ENCODE measurements at places on chromosomes 4 and X.

GRCh38 chr4:103030791-103031190 is 11.3 kb upstream of the SLC9B1 start:
- DNase-seq, result no peak

GRCh38 chrX:133908223-133908955 is 77.0 kb downstream of the GPC3 start:
- DNase-seq, result no peak

DNA sequence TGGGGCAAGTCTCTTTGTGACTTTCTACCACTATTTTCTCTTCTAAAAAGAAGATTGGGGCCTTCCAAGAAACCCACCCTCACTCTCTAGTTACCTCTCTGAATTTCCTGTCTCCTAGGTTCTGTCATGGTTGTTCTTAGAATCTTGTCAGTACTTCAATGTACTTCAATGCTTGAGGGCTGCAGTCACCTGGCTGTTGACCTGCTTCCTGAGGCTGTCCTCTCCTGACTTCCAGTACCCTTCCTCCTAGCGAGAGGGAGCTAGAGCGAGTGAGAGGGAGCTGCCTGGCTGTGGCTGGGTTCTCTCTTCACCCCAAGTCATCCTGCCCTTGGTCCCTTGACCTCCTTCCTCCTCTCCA is 17.7 kb downstream of the CD99L2 start:
- DNase-seq, result no peak

GRCh38 chr4:173835903-173836302 is 305.9 kb upstream of the HAND2 start:
- no peak for DNase-seq

DNA sequence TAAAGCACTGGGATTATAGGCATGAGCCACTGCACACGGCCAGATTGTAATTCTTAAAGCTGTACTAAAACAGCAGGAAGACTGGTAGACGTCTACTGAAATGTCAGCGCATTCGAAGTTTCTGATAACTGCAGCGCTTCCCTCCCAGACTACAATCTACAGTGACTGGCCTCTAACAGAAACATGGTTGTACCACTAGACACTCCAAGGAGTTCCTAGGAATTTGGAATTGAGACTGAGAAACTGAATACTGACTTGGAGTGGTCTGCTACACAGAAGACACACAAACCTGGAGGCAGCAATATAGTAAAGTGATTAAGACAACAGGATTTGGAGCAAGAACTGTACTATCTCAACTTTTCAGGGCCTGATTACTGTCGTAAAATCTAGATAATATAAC is 937 bp downstream of the HELQ start:
- no peak for DNase-seq

- DNase-seq, result no peak
These were observed 191.6 kb upstream of the LDB2 start for GRCh38 chr4:17090063-17090462.

DNA sequence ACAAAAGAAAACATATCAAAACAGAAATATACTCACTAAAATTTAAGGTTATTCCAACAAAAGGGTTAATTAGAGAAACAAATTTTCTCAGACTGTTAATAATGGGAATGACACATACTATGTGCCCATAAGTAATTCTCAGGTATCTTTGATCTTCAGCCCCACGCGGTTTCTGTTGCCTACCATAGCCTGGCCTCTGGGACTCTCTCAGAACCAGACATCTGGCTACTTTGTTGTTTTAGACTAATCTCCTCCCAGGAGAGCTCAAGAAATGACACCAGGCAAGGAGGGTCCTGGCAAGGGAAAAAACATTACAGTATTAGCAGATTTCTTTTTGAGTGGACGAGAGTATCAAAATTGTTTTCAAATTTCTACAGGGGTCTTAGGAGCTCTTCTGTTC is 43.7 kb downstream of the SLC10A7 start:
- no peak for DNase-seq

GRCh38 chr4:88335092-88335665 is 43.5 kb upstream of the HERC6 start:
- no peak for DNase-seq

DNA sequence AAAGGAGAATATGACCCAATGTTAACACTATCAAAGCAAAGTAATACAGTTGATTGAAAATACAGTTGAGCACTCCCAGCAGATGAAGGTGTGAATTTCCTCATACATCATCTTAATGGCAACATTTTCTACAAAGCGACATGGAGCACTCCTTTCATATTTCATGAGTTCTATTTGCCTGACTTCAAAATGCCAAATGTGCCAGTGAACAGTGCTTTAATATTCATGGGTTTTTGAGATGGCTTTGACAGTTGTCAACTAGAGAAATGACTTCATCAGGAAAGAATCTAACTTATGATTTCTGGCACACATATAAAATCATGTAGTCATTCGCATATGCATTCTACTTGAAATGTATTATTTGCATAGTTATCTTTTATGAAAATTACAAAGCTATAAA is 222.4 kb downstream of the GALNTL6 start:
- no peak for DNase-seq

DNA sequence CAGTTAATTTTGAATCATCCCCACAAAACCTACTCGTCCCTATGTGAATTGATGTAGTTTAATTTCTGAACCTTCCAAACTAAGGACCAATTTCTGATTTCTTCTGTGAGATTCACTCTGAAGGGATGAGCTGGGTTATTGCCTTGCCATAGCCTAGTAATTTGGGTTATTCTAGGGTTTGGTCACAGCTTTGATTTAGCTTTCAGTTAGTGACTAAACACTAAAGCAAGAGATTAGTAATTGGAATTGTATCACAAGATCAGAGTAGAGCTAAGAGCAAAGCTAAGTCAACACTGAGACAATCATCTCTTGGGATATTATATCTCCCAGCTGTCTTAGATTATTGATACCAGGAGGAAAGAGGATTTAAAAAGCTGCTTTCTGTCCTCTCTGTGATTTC is 588.0 kb downstream of the CCSER1 start:
- DNase-seq, result no peak

GRCh38 chr4:164138521-164138920 is 615.4 kb upstream of the SMIM31 start:
- DNase-seq, result no peak

GRCh38 chr4:88690355-88690754 is 7.3 kb downstream of the NAP1L5 start:
- DNase-seq, result no peak

DNA sequence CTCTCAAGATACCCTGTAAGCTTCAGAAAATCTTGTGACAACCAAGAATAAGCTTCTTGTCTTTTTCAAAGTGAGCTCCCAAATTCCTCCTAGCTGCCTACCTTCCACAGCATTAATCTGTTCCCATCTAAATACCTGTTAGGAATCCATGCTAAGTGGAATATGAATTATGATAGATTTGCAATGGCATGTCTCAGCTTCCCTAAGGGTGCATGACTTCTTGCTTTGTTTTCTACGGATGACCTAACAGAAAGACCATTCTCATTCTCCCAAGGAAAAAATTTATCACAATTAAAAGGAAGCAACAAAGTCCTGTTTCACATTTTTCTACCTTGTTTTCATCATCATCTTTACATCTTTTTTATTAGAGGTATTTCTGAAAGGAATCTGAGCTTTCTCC is 532.7 kb downstream of the GRXCR1 start:
- no peak for DNase-seq

- no peak for DNase-seq
These were observed 10.2 kb upstream of the STK32B start for GRCh38 chr4:5040856-5041620.

GRCh38 chr4:126306152-126306869 is 991.6 kb downstream of the FAT4 start:
- no peak for DNase-seq

- DNase-seq, result no peak
These were observed 58.7 kb upstream of the ADAMTS3 start for GRCh38 chr4:72627723-72628122.

DNA sequence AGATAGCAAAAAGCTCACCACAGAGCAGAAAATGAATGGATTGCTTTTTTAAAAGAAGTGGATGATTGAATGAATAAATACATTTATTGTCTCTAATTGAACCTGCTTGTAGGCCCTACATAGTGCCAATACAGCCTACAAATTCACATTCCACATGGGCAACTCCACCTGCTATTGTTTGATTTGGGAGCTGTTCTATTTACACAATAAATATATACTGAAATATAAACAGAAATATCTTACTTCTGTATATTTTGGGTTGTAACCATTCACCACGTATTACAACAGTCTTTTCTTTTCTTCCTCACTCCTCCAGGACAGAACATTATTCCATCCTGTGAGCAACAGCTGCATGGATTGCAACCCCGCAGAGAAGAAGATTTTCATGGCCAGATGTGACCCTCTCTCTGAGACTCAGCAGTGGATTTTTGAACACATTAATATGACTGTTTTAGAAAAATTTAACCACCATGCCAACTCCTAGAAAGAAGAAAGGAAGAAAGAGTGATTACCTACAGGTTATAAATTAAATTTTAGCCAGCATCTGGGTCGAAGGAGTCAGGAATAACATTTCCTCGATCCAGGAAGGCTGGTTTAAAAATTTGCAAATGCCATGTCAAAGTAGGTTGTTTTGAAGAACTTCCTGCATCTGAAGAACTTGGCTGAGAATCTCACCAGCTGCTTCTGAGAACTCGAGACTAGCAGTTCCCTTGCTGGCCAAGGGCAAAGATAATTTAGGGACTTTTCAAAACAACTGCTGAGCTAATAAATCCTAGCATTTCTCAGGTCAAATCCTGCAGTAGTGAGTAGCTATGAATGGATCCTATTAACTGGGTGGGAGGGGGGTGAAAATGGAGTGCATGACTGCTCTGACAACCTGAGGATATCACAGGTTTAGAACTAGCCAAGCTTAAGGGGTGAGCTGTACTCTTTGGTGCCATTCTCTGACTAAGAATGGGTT is 128.7 kb upstream of the GALNT7 start:
- DNase-seq, result no peak

DNA sequence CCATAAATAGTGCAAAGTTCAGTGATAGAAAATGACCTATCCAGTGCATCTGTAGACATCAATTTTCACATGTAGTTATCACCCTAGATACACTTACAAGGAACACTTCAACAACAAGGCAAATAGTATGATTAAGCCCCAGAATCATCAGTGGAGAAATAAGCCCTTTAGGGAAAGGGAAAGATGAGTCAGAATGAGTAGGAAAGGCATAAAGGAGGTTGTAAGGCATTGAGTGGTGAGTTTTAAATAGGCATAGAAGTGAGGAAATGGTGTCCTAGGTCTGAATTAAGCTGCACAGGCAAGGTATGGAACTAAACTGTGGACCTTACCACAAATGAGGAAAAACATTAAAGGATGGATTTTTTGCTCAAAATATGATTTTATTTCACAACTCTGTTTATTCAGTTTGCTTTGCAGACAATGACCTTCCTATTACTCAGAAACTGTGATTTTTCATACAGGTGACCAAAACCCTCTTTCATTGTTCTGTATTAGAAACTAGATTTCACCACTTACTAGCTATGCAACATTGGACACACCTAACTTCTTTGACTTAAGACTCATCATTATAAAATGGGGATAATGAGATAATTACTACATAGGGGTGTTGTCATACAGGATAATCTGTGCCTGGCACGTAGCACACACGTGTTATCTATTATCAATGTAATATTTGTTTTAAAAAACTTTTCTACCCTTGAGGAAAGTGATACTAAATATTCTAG is 57.0 kb upstream of the MAP9 start:
- DNase-seq, result no peak

DNA sequence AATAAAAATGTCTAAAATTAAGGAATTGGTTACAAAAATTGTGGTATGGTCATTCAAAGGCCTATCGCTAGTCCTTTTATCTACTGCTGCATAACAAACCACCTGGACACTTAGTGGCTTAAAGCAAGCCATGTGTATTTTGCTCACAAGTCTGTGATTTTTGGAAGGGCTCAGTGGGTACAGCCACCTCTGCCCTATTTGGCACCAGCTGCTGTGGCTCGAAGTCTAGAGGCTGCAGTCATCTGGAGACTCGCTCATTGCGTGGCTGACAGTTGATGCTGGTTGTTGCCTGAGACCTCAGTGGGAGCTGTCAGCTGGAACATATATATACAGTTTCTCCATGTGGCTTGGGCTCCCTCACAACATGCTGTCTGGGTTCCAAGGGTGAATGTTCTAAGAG is 60.8 kb upstream of the MID1 start:
- DNase-seq, result no peak

GRCh38 chr4:15375667-15376066 is 52.2 kb upstream of the C1QTNF7 start:
- DNase-seq, result no peak

- no peak for DNase-seq
These were observed 39.7 kb downstream of the SMIM20 start for GRCh38 chr4:25953740-25954139.

GRCh38 chr4:152849350-152849749 is 69.6 kb downstream of the ARFIP1 start:
- DNase-seq, result no peak

DNA sequence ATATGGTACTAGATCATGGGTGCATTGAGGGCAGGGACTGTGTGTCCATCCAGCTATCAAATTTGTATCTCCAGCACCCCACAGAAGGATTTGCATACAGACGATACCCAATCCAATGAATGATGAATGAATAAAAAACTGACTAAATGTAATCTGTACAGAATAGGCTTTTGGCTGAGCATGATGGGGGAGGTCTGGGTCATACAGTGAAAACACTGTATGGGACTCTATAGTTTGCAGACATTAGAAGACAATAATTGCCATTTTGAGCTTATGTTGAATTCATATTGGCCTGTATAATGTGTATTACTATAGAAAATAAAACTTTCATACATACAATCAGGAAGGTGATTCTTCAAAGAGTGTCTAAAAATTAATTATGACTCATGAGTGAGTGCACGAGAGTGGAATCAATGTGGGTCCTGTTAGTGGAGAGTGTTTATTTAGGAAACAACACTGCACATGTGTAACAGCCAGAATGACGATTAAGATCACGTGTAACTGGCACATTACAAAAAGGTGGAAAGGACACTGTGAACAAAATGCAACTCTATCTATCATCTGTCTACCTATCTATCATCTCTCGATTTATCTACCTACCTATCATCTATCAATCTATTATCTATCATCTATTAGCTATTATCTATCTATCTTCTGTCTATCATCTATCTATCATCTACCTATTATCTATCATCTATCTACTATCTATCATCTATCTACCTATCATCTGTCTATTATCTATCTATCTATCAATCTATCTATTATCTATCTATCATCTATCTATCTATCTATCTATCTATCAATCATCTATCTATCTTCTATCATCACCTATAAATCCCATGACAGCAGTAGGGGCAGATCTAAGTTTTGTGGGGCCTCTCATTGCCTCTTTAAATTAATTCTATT is 201.3 kb downstream of the PTTG2 start:
- no peak for DNase-seq

DNA sequence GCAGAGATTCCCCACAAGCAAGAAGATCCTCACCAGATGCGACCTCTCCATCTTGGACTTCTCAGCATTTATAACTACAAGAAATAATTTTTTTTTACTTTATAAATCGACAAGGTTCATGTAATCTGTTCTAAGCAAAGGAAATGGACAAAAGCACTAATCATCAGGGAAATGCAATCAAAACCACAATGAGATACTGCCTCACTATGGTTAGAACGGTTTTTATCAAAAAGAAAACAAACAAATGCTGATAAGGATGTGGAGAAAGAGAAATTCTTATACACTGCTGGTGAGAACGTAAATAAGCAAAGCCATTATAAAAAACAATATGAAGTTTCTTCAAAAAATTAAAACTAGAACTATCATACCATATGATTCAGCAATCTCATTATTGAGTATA is 1382.6 kb downstream of the ARAP2 start:
- DNase-seq, result no peak

GRCh38 chr4:88811904-88812303 is 114.3 kb upstream of the NAP1L5 start:
- no peak for DNase-seq

GRCh38 chr4:1401409-1402020 is 4.7 kb downstream of the NKX1-1 start:
- no peak for DNase-seq
